ENCODE measurements at places on chromosomes 3 and 15. TPM values are rescaled to one million over a fixed set of nuclear protein-coding genes. Genes with fewer than 3 reads are reported as not detected.

CTSH gene
- total RNA-seq, result 3.5 TPM

DUOXA2 gene
- total RNA-seq, result not detected

P2RY1 gene
- 0.38 TPM for total RNA-seq

SLC30A4 gene
- total RNA-seq, result 11.5 TPM

CYP11A1 gene
- 0.38 TPM for total RNA-seq

TRAT1 gene
- total RNA-seq, result not detected

SEMA6D gene
- total RNA-seq, result 9.9 TPM

GOLGA6B gene
- not detected for total RNA-seq

IGSF11 gene
- 0.56 TPM for total RNA-seq

Measured in regular cardiac myocyte (primary cell).